ENCODE measurements at places on chromosomes 6 and 20.

GRCh38 chr20:51368461-51369211 lies 173.9 kb downstream of the NFATC2 start:
- DNase-seq: no peak

- no peak for DNase-seq
Observed at GRCh38 chr6:83781506-83781905, 71.7 kb upstream of the RIPPLY2 start.

GRCh38 chr6:39102821-39103136 lies 12.2 kb downstream of the SAYSD1 start:
- no peak for DNase-seq

- DNase-seq: no peak
Observed at GRCh38 chr6:167137881-167138280, 15.0 kb downstream of the CCR6 start.

DNA sequence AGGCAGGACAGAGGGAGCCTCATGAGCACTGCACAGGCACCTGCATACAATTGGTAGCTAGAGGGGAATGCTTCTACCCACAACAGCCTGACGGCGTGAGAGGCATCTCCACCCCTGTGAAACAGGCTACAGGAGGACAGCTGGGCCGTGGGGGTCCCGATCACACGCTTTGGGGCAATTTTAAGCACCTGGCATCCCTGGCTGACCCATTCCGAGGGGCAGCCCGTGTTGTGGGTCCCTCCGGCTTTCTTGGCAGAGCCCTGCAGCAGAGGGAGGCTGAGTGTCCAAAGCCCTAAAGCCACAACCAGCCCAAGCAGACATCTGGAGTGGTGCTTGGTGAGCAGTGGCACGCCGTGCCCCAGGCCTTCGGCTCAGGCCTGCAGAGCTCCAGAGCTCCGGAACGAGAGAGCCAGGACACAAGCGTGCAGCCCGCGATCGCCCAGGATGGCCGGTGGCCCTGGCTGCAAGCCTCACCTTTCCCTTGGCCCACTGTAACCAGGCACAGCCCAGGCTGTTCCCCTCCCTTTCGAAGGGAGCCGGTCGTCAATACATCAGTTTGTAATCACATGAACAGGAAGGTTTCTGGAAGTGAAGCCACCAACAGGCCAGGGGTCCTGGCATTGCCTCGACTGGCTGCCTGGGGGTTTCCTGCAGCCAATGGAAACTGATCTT lies 81.4 kb downstream of the DLL1 start:
- DNase-seq: no peak

- peak; percentile 27 for DNase-seq
Observed at GRCh38 chr6:26550250-26550993, 12.3 kb downstream of the HMGN4 start.

GRCh38 chr6:120290964-120291363 lies 941.4 kb upstream of the MAN1A1 start:
- no peak for DNase-seq

GRCh38 chr6:24798740-24799540 lies at the start of gene ARMH2:
TSS of gene ARMH2 (minus strand) at chr6:24798917. CDS start at chr6:24798857, 60 bp downstream.
- no peak for DNase-seq

GRCh38 chr20:14959506-14960475 lies 622.4 kb upstream of the FLRT3 start:
- no peak for DNase-seq

DNA sequence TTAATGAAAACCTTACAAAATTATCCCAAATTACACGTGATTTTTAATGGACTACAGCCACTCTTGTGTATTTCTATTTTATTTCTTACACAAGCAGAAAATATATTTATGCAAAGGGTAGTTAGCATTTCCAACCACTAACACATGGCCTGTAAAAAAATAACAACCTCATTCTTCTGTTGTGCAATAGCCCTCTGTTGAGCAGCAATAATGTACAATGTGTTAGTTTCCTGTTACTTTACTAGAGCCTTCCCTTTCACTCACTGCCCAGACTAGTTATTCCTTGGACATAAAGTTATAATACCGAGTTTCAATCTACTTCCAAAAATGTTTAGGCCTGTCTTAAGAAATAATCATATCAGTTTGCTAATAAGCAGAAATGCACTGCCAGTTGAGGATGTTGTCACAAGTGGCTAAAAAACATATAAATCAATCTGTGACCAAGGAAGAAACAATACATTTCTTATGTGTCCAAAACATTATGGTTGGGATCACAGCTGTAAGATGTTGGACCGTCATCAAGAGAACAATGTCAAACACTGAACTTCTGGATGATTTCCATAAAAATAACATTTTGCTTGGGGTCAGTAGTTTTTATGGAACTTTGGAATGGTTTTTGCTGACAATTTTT lies 73.6 kb upstream of the RNF146 start:
- no peak for DNase-seq

DNA sequence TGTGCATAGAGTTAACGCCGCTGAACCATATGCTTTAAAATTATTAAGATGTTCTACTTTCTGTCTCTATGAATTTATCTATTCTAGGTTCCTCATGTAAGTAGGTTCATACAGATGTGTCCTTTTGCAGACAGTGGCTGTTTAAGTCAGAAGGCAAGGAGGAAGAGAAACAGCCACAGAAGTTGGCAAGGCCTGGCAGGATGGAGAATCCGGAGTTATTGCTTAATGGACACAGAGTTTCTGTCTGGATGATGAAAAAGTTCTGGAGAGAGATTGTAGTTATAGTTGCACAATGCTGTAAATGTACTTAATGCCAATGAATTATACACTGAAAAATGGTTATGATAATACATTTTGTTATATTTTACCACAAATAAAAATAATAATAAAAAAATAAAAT lies 283.6 kb upstream of the CNR1 start:
- DNase-seq: no peak
